ENCODE measurements at places on chromosomes 11 and 22. TPM values are rescaled to one million over a fixed set of nuclear protein-coding genes. Genes with fewer than 3 reads are reported as not detected.

H19 gene
- 5.1 TPM for total RNA-seq

ZNRF3 gene
- total RNA-seq: 8.2 TPM

NPAS4 gene
- not detected for total RNA-seq

ART1 gene
- total RNA-seq: not detected

TMEM258 gene
- 94.1 TPM for total RNA-seq

RASD2 gene
- total RNA-seq: under 0.01 TPM

BDNF gene
- 0.08 TPM for total RNA-seq

OR52E6 gene
- not detected for total RNA-seq

RBM4 gene
- 79.7 TPM for total RNA-seq

GPHA2 gene
- not detected for total RNA-seq

OR4P4 gene
- total RNA-seq: not detected

OR10A2 gene
- total RNA-seq: not detected
